Posterior cingulate gyrus (tissue), 11 donors: ENCODE measurements at places on chromosomes 5 and 9.
A peak's percentile ranks its signal among the peaks of the same experiment; 100 is the strongest.

DNA sequence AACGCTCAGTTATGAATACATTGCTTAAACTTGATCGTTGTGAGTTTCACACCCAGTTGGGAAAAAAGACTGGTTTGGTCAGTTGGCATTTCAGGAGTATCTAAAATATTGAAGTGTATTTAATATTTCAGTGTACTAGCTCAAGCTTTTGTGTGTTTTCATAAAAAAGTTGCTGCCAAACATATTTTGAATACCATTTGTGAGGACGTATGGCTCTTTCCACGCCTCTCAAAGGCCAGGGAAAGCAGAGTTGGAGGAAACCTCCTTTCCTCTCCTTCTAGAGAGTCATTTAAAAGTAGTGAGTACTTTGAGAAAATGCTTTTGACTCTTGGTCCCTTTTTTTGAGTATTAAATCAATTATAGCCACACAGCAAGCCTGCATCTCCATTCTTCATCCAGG, 43.2 kb upstream of the ANKRD33B start:
- no peak for DNase-seq

DNA sequence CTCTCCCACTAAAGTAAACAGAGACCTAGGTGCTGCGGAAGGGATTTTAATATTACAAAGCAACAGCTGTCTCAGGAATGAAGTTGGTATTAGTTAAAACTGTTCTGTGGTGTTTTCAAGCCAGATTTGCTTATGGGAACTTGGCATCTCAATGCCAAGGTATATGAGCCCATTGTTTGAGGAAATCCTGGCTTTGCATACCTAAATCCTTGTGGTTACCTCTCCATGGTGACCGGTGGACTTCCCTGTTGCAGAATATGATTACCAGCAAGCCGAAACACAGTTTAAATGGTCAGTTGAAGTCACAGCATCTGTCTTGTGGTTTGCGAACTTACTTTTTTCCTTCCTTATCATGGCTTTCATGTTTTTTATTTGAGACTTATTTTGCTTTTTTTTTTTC, 62.3 kb upstream of the TXNDC8 start:
- DNase-seq = no peak

GRCh38 chr5:5932824-5933223, 445.5 kb downstream of the MED10 start:
- no peak for DNase-seq

GRCh38 chr5:179122411-179123108, 62.4 kb downstream of the ZNF354C start:
- DNase-seq = peak; percentile 38

DNA sequence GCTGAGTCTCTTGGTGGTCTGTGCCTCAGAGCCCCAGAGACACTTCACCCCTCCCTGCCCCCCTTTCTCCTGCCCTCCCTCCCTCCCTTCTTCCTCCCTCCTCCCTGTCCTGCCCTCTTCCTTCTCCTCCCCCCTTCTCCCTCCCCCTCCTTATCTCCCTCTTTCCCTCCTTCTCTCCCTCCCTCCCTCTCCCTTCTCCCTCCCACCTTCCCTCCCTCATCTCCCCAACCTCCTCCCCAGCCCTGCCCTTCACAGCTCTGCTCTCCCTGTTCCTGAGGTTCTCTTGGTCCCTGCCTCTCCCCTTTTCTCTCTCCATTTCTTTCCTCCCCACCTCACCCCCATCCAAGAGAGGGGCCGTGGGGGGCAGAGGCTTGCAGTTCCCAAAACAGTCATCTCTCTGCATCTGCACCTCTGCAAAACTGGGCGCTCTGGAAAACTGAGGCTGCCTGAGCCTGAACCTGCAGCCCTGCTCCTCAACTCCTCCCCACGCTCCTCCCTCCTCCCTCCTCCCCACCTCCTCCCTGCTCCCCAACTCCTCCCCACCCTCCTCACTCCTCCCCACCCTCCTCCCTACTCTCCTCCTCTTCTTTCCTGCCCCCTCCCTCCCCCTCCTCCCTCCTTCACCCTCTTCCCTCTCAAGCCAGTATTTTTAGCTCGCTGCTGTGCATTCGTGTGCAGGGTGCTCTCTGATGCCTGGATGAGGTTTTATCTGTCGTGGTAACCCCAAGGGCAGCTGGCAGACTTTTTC, 219.1 kb downstream of the C9orf50 start:
- DNase-seq = peak; percentile 78

DNA sequence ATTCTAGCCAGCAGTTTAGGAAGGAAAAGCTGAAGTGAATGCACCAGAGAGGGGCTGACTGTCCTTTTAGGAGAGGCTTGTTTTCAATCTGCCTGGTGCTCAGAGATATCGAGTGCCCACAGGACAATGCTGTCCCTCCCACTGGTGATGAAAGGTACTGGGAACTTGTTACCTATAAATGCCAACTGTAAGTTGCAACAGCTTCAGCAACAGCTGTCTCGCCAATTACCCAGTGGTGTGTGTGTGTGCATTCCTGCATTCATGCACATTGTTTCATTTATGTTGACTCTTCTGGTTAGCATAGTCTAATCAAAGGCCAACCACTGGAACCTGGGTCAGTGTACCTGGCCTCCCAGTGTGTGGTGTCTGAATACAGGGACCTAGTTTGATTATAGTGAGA, 161.1 kb downstream of the CSNK1G3 start:
- no peak for DNase-seq

DNA sequence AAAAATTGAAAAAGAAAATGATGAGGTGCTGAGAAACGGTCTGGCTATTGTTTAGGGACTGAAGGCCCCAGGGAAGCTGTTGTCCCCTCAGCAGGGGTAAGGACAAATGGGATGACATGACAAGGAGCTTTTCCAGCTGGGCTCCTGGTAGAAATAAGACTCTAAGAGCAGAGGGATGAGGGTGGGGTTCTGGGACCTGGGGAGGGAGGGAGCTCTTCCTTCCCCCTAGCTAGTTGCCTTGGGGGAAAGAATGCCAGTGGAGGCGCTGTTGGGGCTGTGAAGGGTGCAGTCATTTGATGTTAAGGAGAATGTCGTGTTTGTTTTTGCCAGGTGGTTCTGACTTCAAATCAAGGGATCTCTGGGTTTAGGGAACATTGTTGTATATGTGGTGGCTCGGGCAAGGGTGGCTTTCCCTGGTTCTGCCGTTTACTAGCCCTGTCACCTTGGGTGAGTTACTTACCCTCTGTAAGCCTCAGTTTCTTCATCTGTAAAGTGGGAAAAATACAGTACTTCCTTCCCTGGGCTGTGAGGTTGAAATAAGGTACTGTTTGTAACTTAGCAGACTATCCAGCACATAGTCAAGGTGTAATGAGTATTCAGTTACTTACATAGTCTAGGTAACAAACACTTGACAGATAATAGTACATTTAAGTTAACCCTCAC, 47.8 kb downstream of the WWC1 start:
- DNase-seq = no peak

DNA sequence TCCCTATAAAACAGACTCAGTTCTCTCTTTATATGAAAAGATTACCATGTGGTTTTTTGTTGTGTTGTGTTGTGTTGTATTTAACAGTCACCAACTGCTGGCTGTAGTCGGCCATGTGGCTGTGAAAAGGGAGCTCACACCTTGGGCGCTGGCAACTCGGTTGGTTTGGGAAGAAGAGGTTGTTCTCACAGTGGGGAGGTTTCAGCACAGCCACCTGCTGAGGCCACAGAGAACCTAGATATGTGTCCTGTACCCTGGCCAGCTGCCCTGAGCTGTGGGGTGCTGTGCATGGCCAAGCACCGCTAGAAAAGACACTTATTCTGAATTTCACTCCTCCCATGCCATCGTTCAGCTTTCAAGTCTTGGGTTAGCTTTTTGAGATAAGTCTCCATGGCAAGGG, 58.8 kb downstream of the SYK start:
- no peak for DNase-seq

- DNase-seq = no peak
Measured at GRCh38 chr9:4686112-4686511, 6.7 kb downstream of the CDC37L1 start.

DNA sequence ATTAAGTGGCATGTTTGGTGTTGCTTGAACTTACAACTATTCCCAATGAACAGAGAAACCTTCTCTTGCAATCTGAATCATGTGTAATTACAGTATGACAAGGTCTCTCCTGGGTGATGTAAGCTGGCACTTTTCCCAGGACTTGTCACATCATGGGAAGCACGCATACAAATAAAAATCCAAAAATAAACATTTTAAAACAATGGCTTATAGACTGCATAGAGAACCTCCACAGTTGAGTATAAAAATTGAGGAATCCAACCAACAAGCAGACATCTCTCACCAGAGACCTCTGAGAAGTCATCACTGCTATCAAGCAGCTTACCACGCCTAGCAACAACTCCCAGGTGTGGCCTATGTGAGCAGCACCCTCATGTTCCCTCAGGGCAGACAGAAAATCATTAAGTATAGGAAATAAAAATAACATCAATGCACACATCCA, 3.9 kb downstream of the MLLT3 start:
- no peak for DNase-seq

DNA sequence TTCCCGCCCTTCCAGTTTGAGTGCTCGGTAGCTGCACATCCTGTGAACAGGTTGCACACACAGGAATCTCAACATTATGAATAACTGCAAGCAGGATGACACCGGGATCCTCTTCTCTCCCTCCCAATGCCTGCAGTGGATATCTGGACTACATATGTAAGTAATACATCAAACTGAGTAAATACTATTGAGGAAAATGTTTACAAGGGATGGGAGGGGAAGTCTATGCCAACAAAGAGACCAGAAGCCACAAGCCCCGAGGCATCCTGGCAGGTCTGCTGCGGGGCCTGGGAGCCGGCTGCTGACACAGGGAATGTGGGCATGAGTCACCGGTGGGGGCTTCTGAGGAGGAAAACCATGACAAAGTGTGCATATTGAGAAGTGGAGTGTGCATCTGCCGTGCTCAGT, 8.6 kb upstream of the ANKRD33B start:
- no peak for DNase-seq
